ENCODE measurements at places on chromosomes 1 and 21.

DNA sequence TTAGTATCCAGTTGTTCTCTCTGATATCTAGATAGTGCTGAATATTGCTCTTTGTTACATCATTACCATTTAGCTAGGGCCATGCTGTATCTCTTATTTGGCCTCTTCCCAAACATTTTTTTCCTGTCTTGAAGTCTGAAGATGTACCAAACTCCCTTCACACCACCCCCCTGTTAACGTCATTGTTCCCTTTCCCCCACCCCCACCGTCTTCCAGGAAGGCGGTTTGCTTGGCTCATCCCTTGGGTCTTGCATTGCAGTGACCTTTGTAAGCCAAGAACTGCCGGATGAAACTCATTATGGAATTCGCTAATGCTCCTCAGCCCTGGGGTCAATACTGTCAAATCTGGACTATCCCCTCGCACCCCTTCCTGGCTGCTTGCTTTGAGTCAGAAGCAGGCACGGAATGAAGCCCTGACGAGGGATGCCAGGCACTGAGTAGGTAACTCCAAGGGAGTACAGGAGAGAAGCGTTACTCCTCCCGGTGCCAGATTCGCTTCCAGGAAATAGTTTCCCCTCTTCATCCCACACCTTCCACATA is 283.1 kb downstream of the TM2D1 start:
- no peak for DNase-seq

DNA sequence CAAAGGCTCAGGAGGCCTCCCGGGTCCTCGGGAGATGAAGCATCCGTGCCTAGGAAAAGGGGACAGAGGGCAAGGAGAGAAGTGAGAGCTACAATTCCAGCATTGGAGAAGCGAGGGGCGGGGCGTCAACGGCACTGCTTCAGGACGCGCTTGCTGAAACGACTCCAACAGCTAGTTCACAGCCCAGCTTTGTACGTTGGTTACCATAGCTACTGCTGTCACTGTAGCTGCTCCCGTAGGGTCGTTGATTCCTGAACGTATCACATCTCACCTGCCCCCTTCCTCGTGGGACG is 63.1 kb downstream of the TOR1AIP2 start:
- DNase-seq = no peak

DNA sequence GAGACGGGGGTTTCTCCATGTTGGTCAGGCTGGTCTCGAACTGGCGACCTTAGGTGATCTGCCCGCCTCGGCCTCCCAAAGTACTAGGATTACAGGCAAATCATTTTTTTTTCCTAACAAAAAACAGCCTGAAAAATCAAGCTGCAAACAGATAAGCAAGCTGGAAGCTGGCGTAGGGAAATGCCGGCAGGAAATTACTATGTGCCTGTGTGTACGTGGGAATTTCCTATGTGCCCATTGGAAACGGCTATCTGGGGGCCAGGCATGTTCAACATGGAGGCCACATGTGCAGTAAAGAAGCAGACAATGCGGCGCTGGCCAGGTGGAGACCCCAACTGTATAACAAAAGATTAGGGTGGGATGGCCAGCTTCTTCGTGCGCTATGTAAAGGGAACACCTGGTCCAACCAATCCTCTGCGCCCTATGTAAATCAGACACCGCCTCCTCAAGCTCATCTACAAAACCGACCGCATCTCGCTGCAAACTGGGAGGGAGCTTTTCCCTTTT is 9.1 kb upstream of the AADACL4 start:
- no peak for DNase-seq

- DNase-seq = no peak
Observed at GRCh38 chr1:111290104-111290503, 547 bp upstream of the CHIA start.

DNA sequence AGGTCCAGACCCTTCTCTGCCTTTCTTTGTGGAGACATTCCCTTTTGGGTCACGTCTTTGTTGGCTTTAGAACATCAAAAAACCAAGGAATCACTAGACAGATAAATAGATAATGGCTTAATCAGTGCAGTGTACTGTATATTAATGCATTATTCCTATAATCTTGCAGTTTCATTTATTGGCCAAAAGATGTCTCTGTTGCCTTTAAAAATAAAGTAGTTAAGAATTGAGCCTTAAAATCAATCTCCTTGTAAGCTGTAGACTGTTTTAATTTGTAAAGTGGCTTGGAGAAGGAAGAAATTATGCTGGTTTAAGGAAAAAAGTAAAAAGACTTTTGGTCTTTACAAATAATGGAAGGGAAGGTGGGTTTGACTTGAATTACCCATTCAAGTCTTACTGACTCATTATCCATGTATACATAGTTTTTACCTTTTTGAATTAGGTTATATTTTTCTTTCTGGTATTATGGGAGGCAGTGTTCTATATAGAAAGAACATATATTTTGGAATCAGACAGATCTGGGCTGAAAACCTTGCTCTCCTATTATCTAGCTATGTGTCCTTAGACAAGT is 84.6 kb downstream of the VPS13D start:
- DNase-seq = no peak

GRCh38 chr1:76820028-76820427 is 47.3 kb upstream of the ST6GALNAC5 start:
- DNase-seq = no peak

DNA sequence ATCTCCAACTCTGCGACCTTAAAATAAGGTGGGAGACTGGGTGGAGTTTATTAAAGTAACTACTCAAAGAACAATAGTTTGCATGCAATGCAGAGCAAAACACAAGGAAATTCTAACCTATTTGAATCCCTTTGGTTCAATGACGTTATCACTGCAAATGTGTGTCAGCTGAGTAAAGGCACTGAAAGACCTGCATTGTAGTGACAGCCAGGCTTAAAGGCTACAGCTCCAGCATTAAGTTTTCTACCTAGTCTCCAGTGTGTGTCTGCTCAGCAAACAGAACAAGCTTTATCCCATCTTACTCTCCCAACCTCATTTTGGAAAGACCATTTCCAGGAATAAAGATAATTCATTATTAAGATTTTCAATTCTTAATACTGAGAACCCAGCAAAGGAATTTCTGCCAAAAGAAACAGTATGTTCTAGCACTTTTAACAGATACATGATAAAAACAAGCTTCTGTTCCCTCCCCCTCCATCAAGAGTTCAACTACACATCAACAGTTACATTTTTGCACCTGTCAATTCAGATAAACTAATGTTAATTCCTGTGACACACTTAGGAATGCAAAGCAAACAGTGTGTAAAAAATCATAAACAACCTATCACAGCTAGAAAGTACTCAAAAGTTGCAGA is 14.2 kb downstream of the PTP4A2 start:
- DNase-seq = no peak

DNA sequence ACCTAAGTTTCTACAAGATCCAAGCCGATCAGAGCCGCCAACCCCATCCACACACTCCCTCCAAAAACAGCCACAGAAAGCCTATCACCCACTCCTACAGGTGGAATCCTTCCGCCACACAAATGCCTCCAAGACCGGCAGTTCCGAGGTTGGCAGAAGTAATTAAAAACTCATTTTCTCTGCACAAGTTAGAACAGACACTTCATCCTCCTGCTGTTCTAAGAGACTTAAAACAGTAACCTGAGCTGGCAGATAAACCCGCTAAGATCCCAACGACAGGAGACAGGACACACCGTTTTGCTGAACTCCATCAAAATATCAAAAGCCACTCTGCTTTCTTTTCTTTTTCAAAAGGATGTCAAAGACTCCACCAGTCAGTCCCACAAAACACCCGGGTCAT is 2.8 kb downstream of the SSBP3 start:
- no peak for DNase-seq

DNA sequence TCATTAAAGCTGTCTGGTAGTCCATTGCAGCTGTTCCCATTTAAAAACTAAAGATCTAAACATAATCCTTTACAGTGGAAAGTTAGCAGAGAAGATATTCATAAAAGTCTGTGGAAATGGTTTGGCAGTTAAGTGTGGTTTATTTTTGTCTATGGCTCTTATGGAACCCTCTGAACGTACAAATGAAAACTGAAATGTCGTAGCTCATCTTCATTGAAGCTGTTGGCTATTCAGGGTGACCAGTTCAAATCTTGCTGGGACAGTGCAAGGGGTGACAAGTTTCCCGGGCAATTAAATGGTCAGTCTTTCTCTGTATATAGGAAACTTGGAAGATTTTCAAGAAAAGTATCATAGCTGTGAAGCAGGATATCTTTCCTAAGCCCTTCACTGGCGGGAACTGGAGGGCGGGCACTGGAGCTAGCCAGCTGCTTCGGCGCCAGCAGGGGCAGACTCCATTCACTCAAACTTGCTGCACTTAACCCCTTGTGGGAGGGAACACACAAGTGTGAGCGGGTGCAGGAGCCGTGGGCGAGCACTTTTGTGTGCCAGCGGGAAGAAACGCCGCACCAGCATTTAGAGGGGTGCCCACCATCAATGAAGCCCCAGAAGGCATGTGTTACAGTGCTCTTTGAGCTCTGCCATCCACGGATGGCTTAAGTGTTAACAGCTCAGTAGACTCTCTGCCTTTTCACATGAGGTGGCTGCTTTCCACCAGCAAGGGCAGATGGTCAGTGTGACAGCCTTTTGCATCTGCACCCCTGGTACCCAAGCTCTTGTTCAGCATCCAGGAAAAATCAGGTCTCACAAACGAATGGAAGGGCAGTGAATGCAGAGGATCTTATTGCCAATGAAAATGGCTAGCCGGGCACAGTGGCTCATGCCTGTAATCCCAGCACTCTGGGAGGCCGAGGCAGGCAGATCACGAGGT is 232.1 kb upstream of the KAZN start:
- DNase-seq = no peak

DNA sequence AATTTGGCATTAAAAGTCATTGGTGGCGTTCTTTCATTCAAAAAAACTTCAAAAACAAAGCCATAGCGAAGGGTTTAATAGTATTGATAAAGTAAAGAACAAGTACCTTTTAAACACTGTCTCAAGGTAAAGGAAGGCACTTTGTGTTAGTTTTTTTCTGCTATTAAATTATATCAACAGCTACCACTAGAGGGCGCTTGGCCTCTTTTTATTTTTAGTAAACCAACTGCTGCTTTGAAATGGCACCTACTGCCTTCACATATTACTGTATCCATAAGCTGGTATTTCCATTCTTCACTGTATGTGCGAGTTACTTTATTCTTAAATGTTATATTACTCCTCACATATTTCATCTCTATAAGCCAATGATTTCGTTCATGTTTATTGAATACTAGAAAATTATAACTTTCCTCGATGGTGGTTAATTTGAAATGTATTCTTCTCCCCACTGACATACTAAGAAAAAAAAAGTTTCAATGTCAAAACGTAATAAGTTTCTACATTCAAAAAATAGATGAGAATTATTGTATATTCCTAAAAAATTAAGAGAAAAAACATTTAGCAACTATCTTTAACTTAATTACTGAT is 125.7 kb upstream of the CXADR start:
- DNase-seq = no peak

DNA sequence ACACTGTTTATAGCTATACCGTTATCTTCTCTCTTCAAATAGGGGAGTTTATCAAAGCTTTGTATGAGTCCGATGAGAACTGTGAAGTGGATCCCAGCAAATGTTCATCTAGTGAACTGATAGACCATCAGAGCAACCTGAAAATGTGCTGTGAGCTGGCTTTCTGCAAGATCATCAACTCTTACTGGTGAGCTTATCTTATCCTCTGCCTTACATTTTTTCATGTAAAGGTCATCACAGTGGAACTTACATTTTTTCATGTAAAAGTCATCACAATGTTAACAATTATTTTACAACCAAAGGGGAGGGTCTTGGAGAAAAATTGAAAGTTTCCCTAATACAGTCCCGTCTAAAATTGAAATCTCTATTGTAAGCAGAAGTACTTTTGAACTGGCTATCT is 45.2 kb downstream of the CLEC20A start:
- no peak for DNase-seq

DNA sequence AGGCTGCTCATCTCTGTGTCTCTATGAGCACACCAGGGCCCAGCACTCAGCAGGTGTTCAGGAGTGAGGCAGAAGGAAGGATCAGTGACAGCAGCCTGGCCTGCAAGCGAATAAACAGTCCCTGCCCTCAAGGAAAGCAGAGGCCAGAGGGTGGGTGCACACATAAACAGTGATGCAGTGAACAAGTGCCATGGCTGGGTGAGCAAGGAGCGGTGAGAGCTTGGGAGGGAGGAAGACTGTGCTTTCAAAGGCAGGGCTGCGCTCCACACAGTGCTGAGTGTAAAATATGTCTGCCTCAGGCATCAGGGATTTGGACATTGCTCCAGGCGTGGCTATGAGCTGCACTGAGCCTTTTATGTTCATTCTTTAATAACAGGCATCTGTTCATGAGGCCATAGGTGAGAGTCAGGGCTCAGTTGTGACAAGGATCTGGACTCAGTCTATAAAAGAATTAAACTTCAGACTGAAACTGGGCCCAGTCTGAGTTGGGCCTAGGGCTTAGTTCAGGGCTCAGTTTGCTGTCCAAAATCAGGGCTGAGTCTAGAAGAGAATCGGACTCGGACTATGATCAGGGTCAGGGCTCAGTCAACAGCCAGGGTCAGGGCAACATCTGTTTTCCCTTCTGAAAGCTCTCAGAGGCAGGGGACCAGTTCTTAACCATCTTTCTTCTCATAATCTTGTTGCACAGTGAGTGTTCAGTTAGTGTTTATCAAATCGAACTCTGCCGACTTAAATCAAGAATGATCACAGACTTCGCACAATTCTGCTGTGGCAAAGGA is 213.7 kb downstream of the FOXD2 start:
- DNase-seq = no peak

- no peak for DNase-seq
Observed at GRCh38 chr1:47679826-47680225, 242.0 kb downstream of the FOXD2 start.

DNA sequence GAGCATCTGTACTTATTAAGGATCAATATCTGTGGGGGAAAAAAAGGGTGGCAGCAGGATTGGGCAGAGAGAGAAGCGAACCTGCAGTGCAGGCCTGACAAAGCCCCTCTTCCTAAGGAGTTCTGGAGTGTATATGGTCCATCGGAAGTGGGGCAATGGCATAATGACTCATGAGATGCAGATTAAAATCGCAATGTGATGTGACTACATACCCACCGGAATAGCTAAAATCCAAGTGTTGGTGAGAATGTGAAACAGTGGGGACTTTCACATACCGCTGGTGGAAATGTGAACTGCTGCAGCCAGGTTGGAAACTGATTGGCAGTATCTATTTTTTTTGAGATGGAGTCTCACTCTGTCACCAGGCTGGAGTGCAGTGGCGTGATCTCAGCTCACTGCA is 8.2 kb upstream of the CREG1 start:
- no peak for DNase-seq

DNA sequence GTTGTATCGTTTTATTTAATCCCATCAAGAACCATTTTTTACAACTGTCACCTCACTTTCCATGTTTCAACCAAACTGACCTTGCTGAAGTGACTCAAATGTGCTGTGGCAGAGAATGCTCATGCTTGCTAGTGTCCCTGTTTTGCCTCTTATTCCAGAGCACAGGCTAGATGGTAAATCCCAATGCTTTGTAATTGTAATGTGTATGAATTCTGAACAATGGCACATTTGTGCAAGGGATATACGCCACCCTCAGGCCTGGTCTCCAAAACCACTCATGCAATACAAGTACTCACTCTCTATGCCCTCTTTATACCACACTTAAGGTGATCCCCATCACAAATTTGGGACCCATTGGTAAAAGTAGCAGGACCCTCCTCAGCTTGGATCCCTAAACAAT is 313.6 kb downstream of the HHIPL2 start:
- DNase-seq = no peak

- no peak for DNase-seq
Observed at GRCh38 chr1:247539215-247539614, 3.0 kb upstream of the OR2C3 start.
